Activated T-helper 2 cell treated with anti-CD3 and anti-CD28 coated beads, Interferon-gamma antibody, Interleukin-2, Interleukin-4, amounts not matched to agents 10 μg/mL and 5 μg/mL and 100 μg/mL, durations not matched to agents 14 hours and 24 hours and 36 hours (primary cell): ENCODE measurements at places on chromosomes 2 and 18. TPM values are rescaled to one million over a fixed set of nuclear protein-coding genes. Genes with fewer than 3 reads are reported as not detected.

CKAP2L gene
- total RNA-seq: 24.4 and 27.2 TPM in 2 replicates

DNA sequence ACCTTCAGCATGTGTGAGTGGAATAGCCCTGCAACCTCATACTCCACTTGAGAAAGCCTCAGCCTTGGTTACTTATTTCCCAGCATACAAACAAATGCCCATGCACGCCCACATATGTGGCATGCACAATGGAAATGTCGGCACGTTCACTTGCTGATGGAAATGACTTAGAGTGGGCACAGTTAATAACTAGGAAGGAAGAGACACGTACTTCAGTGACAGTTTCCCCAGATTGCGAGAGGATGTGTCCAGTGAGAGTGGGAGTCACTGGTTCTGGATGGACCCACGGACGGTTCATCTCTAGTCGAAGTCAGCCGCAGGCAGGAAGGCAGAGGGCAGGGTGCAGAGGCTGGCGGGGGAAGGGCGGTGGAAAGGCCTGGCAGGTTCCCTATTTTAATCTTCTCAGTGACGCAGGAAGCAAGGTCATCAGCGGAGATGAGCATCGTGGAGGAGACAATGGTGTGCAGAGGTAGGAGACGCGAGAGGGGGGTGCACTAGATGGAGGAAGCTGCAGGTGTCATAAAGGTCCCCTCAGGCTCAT, 350.7 kb upstream of the MYT1L start:
- DNase-seq: no peak

GRCh38 chr2:69499242-69499641, 62.0 kb upstream of the NFU1 start:
- DNase-seq: no peak

- DNase-seq: no peak
Measured at GRCh38 chr2:74849228-74849892, 15.4 kb downstream of the HK2 start.

CASP10 gene
- 14.3 and 17.3 TPM in 2 replicates for total RNA-seq

DNA sequence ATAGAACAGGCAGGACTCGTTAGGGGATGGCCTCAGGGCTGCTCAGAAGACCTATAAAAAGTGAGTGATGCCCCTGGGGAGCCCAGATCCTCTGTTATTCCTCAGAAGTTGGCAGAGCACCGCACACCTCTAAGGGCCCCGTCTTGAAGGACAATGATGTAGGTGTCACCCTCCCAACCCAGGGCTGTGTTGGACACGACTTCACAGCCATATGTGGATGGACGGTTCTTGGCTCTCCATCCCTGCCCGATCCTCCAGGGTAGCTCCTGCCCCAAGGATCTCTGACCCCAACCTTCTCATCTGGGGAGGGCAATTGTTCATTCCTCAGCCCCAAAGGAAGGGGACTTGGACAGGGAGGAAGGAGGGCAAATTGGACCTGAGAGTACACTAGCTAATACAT, 246.1 kb downstream of the DYSF start:
- no peak for DNase-seq

TGFA gene
- total RNA-seq: not detected in 2 replicates

SLC9A4 gene
- 0.09 TPM in 2 replicates for total RNA-seq
